ENCODE measurements at places on chromosomes 16 and 17.

DNA sequence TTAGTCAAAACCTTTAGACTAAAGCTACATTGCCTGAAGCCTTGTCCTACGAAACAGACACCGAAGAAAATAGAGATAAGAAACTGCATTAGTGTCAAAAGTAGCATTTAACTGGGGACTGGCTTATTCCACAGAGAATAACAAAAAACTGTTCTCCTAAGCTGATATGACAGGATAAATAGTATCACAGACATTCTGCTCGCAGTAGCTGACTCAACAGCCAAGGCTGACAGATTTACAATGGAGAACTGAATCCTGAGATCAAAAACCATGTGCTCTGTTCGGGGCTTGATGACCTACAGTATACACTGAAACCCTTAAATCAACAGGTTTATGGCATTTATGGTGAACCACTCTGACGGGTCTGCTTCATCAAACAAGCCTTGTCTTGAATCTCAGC lies 25.5 kb downstream of the ADAMTS18 start:
- no peak for DNase-seq

DNA sequence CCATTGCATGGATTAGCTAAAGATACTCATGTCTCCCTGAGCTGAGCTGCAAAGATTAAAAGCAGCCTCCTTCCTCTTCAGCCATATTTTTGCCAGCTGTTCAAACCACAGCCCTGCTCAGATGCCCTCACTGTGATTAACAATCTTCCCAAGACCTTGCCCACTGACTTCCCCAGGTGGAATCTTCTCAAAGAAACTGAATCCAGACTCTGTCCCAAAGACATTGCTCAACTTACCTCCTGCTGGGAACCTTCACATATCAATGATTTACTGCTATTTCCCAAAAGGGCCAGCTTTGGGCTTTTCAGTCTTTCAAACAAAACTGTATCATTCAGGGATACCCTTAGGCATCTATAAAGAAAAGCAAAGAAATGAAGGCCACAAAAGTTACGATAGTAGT lies 9.2 kb downstream of the C17orf67 start:
- DNase-seq, result no peak

DNA sequence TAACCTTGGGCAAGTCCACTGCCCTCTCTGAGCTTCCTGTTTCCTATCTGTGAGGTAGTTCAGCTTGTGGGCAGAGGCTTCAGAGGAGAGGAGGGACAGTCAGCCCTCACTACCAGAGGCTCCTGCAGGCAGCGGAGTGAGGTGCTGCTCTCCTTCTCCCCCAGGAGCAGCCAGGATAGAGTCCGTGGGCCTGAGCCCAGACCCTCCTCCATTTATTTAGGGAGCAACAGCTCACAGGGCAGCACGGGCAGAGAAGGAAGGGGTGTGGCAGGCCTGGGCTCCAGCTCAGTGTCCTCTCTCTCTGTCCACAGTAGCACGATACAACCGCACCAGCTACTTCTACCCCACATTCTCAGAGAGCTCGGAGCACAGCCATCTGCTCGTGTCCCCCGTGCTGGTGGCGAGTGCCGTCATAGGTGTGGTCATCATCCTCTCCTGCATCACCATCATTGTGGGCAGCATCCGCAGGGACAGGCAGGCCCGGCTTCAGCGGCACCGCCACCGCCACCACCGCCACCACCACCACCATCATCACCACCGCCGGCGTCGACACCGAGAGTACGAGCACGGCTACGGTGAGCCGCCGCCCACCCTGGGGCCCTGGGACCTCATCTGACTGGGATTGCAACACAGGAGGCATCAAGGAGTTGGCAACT lies 42.3 kb downstream of the BEAN1 start:
- DNase-seq, result no peak

- no peak for DNase-seq
Observed at GRCh38 chr17:32226886-32227285, 38.7 kb upstream of the RHBDL3 start.

GRCh38 chr16:27721531-27722181 lies 171.7 kb downstream of the KATNIP start:
- DNase-seq, result no peak

DNA sequence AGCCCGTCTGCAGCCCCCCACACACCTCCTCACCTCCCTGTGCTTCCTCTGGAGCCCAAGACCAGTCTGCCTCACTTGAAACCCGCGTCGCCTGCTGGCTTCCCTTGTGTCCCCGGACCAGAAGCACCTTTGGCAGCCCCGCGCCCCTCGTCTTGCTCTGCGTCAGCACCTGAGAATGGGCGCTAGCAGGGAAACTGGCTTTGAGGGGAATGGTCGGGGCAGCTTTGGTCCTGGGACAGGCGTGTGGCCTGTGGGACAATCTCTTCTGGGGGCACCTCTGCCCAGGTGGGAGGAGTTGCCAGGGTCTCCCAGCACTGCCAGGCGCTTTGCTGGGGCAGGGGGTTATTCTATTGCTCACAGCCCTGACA lies 3.6 kb upstream of the MAFG start:
- DNase-seq, result no peak

GRCh38 chr16:71338193-71338592 lies 20.3 kb upstream of the CALB2 start:
- no peak for DNase-seq

DNA sequence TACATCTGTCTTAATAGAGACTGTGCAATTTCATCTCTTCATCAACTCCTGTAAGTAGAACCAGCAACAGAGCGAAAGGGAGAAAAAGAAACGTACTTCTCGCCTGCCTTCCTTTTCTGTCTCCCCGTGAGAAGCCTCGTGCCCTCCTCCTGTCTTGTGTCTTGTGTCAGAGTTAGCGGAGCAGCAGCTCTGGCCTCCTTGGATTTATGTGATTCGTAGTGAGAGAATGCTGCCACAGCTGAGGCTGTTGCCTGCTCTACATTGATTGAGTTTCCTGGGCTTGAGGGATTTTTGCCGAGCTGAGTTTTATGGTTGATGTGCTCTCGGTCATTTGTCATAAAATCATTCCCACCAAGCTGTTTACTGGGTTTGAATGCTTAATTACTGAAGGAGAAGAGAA lies 579.1 kb upstream of the RBFOX1 start:
- DNase-seq, result no peak
